ENCODE measurements at places on chromosomes 7 and 10. TPM values are rescaled to one million over a fixed set of nuclear protein-coding genes. Genes with fewer than 3 reads are reported as not detected.

TFPI2 gene
- total RNA-seq = 1.0 TPM

ADCYAP1R1 gene
- total RNA-seq = 7.8 TPM

VSTM2A gene
- not detected for total RNA-seq

TCAF2 gene
- total RNA-seq = 2.1 TPM

DNTT gene
- total RNA-seq = not detected

ZNF488 gene
- total RNA-seq = 1.6 TPM

OPALIN gene
- total RNA-seq = not detected

GRID1 gene
- total RNA-seq = 2.1 TPM

ITPRID1 gene
- 0.52 TPM for total RNA-seq

GFRA1 gene
- total RNA-seq = 24.0 TPM

TMEM178B gene
- 0.52 TPM for total RNA-seq

GPR37 gene
- 20.9 TPM for total RNA-seq

ATP6V0A4 gene
- total RNA-seq = not detected

MYH16 gene
- not detected for total RNA-seq

C10orf105 gene
- total RNA-seq = not detected

MKLN1 gene
- 32.9 TPM for total RNA-seq

CALHM1 gene
- total RNA-seq = not detected

TMEM236 gene
- total RNA-seq = under 0.01 TPM

UCMA gene
- total RNA-seq = 1.6 TPM
